DMS153 (cell line): ENCODE measurements at places on chromosomes 5 and 9.

GRCh38 chr9:93064392-93065134, 6.1 kb downstream of the SUSD3 start:
- peak; percentile 32 for DNase-seq

GRCh38 chr5:72141440-72142355, 34.4 kb downstream of the MAP1B start:
- no peak for DNase-seq

DNA sequence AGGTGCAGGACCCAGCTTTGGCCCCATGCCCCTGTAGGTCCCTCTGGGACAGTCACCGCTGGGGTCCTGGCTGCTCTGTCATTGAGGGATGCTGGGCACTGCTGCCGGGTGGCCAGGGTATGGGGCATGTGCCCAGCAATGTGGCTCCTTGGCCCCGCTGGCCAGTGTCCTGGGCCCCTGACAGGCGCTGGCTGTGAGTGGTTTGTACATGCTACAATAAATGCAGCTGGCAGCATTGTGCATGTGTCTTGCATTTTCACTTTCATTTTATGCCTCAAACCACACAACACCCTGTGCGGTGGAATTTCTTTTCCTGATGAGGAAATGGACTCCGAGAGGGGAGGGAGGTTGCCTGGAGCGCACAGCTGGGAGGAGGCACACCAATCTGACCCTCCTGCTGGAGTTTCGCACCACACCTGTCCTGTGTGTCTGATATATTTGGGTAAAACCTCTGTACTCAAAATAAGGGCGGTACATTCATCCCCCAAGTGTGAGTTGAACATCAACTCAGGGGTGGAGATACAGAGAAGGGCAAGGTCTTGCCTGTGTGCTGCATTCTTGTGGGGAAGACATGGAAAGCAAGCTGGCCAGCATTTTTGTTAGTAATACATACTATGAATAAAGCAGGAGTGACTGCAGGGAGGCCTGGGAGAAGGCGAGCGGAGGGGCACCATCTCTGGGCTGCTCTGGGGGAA, 11.7 kb downstream of the TSPAN17 start:
- DNase-seq: no peak

GRCh38 chr9:124551472-124552272, 44.5 kb upstream of the NR5A1 start:
- DNase-seq: peak; percentile 15

- no peak for DNase-seq
These were observed 76.2 kb upstream of the CHD1 start for GRCh38 chr5:99004960-99005359.

GRCh38 chr9:112841261-112841660, 49.4 kb downstream of the SLC46A2 start:
- DNase-seq: peak; percentile 13

GRCh38 chr5:74598731-74599130, 41.8 kb downstream of the ENC1 start:
- DNase-seq: no peak

DNA sequence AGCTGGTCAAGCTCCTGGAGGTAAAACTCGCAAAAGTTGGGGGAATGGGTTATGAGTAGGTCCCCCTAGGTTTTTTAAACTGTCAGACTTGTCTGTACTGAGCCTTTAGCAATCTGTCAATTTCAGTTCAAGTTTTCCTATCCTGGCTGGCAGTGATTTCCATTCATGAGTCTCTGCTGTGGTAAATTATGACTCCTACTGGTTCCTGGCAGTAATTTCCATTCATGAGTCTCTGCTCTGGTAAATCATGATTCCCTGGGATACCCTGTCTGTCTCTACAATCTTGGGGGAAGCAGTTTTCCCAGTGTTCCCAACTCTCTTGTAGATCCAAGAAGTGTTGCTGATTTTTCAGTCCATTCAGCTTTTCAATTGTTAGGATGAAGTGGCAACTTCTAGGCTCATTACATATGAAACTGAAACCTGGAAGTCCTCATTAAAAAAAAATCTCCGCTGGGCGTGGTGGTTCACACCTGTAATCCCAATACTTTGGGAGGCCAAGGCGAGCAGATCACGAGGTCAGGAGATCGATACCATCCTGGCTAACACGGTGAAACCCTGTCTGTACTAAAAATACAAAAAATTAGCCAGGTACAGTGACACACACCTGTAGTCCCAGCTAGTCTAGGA, 91.3 kb upstream of the GPBP1 start:
- no peak for DNase-seq

GRCh38 chr5:175658299-175659145, 651 bp downstream of the HRH2 start:
- no peak for DNase-seq

DNA sequence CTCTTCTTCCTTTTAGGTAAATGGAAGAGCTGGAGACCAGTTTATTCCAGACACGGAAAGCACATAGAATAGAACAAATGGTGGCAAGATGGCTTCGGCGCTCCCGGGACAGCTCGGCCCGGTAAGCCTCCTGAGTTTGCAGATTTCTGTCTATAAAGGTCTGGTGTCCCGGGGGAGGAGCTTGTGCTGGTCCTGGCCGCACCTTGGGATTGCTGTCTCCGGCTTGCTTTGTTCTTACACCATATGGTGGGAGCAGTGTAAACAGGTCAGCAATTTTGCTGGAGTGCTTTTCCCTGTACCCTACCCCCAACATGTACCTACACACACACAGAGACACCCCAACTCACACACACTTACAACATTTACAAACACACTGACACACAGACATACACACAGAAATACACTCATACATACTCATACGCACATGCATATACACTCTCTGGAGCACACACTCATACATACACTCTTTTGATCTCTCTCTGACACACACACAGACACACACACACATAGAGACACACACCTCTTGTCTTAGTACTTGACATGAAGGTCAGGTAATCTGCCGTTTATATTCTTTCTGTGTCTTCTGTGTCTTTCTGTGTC, 42.0 kb downstream of the FRMPD1 start:
- no peak for DNase-seq

GRCh38 chr5:39158127-39158593, 61.2 kb downstream of the FYB1 start:
- no peak for DNase-seq

DNA sequence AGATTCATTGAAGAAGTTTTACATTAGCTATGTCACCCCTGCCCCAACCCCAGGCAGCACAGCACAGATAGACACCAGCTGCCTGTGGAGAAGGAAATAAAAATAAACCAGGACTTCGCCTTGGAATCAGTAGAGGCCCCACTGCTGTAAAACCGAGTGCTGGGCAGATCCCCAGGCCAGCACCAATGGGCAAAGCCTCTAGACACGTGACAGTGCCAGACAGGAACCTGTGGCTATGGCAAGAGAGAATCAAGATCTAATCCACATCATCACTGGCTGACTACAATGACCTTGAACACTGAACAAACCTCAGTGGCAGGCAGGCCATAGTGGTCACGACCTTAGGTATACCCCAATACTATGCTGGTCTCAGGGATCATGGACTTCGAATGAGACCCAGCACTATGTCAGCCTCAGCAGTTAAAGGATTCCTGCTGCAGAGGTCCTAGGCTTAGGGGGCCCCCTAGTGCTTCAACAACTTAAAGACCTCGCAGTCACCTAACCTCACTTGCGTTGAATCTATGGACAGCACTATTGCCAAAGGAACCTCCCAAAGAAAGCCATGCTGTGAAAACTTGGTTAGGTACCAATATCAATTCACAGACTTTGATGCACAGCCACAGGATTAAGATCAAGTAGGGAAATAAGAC, 2118.6 kb upstream of the C9orf72 start:
- DNase-seq: no peak

GRCh38 chr9:36169708-36170107, 520 bp downstream of the CCIN start:
- no peak for DNase-seq

- DNase-seq: no peak
These were observed 591.7 kb upstream of the PTPRD start for GRCh38 chr9:11204521-11204920.

DNA sequence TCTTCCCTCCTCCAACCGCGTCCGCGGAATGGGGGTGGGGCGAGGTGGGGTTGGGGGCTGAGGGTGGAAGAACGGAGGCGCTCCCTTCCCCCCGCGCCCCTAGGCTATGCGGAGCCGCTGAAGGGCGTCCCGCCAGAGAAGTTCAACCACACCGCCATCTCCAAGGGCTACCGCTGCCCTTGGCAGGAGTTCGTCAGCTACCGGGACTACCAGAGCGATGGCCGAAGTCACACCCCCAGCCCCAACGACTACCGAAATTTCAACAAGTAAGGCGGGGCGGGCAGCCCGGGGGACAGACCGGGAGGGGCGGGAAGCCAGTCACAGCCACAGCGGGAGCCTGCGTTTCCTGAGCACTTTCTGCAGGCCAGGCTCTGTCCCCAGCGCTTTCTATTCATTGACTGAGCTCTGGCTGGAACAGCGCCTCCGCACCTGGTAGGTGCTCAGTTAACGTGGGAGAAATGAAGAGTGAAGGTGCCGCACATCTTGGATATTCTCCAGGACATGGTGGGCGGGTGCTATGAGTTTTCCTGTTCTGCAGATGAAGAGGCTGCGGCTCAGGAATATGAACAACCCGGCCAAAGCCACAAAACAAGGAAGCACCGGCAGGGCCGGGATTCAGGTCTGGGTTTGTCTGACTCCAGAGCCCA, 11.3 kb downstream of the MYOZ3 start:
- no peak for DNase-seq
